Femur (tissue), 1 donor: ENCODE measurements at places on chromosomes 3 and 15.
A peak's percentile ranks its signal among the peaks of the same experiment; 100 is the strongest.

DNA sequence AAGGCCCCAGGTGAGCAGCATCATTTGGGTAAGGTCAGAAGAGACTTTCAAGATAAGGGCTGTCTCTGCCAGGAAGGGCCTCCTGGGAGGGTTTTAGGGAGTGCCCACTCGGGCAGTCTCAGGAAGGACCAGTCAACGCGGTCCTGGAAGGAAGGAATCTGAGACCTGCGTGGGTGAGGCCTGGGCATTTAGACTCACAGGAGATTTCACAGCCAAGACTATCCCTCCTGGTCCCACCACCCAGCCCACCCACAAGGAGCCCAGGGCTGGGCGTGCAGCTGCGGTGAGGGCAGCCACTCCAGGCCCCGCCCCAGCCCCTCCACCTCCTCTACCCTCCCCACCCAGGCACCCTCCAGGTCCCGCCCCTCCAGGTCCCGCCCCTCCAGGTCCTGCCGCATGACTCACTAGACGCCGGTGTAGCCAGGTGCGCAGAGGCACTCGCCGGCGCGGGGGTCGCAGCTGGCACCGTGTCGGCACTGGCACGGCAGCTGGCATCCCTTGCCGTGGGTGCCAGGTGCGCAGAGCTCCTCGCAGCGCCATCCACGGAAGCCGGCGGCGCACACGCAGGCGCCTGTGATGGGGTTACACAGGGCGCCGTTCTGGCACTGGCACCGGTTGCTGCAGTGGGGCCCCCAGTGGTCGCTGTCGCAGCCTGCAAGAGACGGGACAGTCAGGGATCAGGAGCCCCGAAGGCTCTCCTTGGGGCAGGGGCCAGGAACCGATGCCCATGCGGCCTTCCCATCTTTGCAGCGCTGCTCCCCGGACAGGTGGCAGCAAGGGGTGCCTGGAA lies 112.7 kb downstream of the RAB11A start:
- no peak for DNase-seq

DNA sequence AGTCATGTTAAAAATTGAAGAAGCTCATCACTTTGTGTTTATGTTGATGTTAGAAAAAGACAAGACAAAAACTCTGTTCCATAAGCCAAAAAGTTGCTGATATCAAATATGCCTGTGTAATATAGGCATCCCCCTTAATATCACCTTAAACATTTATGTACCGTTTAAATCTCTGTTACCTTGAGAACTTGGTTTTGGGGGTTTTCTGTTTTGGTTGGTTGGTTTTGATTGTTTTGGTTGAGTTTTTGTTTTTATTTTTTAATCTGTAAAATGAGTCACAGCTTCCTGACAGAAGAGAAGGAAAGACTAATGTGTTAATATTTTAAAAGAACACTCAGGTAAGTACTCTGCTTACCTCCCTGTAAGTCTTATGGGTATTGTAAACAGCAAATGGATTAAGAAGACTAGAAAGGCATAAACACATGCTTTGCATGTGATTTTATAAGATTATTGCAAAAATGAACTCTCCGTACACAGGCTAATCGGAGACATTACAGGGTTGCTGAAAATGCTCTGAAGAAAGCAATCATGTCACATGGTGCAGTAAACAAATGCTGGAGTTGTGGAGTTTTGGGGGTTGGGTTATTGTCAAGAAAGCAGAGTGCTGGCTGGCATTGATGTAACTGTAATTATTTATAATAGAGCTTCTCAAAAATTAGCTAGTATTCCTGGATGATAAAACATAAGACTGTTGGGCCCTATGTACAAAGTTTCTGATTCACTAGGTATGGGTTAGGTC lies 69.5 kb upstream of the MBNL1 start:
- DNase-seq = no peak

DNA sequence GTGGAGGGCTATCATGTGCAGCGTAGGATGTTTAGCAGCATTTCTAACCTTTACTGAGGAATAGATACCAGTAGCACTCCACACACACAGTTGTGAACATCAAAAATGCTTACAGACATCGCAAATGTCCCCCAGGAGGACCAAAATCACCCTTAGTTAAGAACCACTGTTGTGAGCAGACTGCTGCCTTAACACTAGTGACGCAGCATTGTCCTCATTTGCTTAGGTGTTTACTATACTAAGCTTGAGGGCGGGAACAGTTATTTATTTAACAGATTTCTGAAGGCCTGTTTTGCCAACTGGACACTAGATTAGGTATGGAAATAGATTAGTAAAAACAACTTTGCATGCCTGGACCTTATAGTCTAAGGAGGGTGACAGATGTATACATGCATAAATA lies 2.3 kb downstream of the PPP2R3A start:
- DNase-seq = no peak

DNA sequence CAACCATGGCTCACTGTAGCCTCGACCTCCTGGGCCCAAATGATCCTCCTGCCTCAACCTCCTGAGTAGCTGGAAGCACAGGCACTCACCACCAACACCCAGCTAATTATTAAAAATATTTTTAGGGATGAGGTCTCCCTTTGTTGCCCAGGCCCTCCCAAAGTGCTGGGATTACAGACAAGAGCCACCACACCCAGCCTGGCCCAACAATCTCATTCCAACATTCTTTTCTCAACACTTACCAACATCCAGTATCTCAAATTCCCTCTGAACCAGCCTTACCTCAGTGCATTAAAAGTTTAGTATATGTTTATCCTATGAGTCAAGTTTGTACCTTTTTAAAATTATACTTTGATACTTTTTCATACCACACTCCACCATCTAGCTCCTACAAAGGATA lies 25.0 kb downstream of the ANXA2 start:
- no peak for DNase-seq

GRCh38 chr3:32734756-32735155 lies 49.8 kb downstream of the CNOT10 start:
- no peak for DNase-seq

DNA sequence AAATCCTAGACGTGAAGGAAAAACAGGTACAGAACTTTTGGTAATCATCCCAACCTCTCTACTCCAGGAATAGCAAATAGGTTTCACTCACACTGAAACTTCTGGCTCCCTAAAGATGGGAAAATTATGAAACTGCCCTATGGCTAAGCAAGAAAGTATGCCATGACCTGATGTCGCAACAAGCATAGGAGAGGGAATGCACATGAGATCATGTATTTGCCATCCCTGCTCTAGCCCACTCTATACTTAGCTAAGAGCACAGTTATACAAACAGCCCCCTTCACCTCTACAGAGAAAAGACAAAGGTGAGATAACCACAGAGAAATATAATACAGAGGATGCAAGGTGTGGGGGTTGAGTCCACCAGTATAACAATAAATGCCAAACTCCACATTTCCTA lies 102.7 kb downstream of the TBC1D5 start:
- no peak for DNase-seq

- DNase-seq = no peak
Measured at GRCh38 chr3:105177576-105177975, 189.1 kb upstream of the ALCAM start.

DNA sequence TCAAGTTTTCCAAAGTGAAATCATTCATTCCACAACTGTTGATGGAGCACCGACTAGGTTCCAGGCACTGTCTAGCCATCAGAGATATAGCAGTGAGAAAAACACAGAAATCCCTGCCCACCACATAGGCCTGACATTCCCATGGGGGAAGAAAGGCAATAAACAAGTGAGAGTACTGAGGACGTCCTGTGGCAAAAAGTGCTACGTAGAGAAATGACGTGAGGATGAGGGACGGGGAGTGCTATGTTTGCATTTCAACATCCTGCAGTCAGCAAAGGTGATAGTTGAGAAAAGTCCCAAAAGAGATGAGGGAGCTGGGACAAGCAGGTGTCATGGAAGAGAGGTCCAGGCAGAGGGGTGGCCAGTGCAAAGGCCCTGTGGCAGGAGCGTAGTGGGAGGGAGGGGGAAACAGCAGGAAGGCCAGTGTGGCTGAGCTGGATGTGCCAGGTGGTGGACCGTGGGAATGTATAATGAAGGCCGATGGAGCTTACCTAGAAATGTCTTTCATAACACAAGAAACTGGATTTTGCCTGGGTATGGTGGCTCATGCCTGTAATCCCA lies 10.4 kb upstream of the FURIN start:
- no peak for DNase-seq

DNA sequence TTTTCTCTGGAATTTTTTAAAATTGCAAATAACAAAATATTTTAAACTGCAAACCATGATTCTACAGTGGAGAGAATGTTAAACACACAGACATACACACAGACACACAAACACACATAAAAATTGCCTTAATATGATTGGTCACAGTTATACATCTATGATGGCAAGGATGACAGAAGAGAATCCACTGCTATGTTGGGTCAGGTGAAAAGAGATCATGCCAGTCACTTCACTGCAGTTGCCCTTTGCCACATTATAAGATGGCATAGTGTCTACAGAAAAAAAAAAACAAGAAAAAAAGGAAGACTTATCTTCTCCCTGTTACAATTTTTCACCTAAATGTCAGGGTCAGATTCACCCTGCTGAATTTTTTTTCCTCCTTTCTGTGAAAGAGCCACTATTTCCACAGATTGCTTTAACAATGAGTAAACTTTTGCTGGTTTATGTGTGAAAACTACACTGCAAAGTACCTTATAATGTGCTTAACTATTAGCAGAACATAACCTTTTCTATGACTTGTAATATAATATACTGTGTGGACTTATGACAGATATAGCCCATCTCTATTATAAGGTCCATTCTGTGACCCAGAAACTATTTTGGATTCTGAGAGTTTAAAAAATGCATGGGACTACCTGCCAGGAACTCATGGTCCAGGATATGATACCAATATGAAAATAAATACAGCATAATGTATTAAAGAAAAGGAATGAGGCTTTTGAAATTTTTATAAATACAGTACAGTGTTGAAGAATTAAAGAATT lies 111.9 kb downstream of the RBMS3 start:
- DNase-seq = no peak

GRCh38 chr15:70584838-70585706 lies 178.3 kb downstream of the UACA start:
- peak; percentile 44 for DNase-seq

- no peak for DNase-seq
Measured at GRCh38 chr3:174776123-174776522, 83.0 kb upstream of the NAALADL2 start.
